ENCODE measurements at places on chromosomes 11 and 22.

DNA sequence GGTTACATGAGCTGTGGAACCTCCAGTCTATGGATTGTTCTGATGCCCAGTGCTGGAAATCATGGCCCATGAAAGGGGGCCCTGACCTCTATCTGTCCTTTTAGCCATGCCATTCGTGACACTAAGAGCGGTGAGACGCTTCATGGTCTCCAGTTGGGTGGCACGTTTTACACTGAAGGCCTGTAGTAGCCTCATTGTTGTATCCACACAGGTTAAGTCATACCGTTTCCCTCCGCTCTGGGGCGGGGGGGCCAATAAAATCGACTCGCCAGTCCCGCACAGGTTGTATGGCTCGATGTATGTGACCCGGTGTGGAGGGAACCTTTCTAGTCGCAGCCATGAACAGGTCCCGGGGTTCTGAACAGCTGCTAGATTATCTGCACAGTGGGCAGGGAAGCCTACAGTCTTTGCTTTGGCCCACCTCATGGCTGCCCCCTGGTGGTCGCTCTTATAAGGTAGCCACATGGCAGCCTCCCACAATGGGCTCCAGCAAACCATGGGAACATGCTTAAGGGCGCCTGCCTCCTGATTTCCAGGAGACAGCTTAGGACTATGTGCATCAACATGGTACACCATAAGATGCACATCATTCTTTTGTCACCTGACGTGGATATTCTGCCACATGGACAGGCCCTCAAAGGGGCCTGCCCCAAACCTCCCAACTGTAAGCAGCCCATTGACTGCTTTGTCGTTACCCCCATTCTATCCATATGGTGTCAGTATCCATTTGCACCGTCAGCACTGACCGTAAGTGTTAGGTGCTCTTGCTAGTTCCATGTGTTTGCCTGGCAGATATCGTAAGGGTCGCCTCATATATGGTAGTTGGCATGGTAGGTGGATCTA, 19.7 kb upstream of the APOL3 start:
- peak; percentile 29 for DNase-seq

- DNase-seq: no peak
Observed at GRCh38 chr11:26698224-26698623, 23.6 kb downstream of the SLC5A12 start.

- DNase-seq: no peak
Observed at GRCh38 chr11:77381729-77382665, 80.5 kb upstream of the GDPD4 start.

GRCh38 chr11:125114518-125114917, 3.1 kb upstream of the TMEM218 start:
- no peak for DNase-seq

DNA sequence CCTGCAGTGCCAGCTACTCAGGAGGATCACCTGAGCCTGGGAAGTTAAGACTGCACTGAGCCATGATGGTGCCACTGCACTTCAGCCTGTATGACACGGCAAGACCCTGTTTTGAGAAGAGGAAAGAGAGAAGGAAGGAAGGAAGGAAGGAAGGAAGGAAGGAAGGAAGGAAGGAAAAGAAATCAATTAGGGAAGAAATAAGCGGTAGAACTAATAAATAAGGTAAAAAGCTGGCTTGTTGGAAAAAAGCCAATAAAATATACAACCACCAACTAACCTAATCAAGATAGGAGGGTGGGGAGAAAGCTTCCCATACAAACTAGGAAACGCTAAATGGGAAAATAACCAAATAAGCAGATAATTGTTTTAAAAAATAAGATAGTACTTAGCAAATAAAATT, 12.3 kb downstream of the A4GALT start:
- no peak for DNase-seq

- no peak for DNase-seq
Observed at GRCh38 chr11:12287374-12288211, 89.8 kb upstream of the PARVA start.

- no peak for DNase-seq
Observed at GRCh38 chr22:50719814-50720300, 18.1 kb upstream of the ACR start.

DNA sequence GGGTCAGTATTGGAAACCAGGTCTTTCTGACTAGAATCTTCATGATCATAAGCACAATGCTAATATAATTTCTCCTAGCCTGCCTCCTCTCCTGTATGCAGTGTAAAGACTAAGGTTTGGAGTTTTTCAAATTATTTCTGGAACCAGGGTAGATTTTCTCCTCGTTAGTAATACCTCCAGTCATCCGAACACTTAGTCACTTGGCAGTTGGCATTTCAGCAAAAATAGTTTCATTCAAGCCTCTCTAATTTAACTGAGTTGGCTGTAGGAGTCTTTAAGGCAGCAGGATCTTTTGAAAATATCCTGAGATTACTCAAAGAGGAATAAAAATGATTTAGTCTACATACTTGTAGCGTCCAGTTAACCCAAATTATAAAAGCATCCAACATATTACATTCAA, 6.3 kb downstream of the TYR start:
- DNase-seq: no peak

- DNase-seq: no peak
Observed at GRCh38 chr11:82233201-82233600, 500.5 kb downstream of the FAM181B start.

GRCh38 chr22:42834177-42834949, 22.7 kb downstream of the ARFGAP3 start:
- DNase-seq: no peak

DNA sequence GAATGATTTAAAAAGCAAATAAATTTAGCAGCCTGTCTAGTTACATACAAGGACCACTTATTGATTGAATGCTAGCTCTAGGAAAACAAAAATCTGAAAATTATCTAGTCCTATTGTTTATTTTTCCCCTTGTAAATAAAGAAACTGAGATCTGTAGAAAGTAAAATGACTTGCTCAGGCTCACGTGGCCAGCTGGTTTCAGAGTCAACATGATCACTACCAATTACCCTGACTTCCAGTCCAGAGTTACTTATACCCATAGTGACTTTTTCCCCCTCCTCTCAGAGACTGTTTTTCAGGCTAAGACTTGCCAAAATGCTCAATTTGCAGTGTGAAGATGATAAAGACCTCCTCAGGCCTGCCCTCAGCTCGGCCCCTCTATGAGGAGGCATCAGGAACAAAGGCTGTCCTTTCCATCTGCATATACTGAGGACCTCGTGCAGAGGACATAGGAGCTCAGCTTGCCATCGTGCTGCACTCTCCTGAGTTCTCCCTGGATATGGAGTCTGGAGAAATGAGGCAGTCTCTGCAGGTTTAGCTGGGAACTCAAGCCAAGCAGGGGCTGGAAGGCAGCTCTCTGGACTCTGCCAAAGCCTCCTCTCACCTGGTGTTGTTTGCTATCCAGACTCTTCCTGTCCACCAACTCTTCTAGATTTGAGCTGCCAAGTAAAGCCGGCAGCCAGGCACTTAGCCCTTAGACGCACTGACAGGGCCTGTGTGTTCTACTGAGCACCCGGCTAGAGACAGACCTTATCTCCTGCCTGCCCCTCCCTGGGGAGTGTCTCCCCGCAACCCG, 883.3 kb downstream of the NTM start:
- DNase-seq: no peak
